Immature natural killer cell (primary cell): ENCODE measurements at places on chromosomes 11 and 22.

DNA sequence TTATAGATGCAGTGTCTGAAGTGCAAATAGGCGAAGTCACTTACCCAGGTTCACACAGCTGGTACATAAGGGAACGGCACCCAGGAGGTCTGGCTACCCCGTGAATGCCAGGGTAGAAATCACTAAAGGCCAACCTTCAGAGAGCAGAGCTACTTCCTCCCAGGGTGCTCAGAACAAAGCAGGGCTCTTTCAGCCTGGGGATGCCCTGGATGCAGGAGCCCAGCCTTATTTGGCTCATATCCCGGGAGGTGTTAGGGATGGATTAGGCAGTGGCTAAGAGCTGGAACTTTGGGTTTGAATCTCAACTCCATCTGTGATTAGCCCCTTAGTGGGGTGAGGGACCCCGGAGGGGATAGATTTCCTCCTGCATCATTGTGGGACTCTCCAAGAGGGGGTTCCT is 33.1 kb upstream of the ASPHD2 start:
- H3K36me3 ChIP-seq: no peaks in the 10 kb centered on the region
- H3K27me3 ChIP-seq: peaks cover 12% of the 10 kb centered on the region

DNA sequence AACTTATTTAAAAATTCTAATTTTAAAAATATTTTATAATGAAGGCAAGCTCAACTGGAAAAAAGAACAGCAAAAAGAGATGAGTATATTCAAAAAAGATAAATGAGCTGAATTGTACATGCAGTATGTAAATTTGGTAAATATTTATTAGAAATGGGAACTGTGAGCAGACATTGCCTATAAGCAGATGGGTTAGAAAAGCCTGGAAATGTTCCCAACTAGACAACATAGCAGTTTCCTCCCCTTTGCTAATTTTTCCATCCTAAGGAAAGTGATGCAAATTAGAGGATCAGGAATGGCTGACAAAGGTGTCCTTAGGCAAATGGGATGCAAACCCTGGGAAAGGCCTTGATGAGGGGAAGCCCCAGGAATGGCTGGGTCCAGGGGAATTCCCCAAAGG is 37.2 kb downstream of the TP53I11 start:
- no peaks in the 10 kb centered on the region for H3K4me1 ChIP-seq
- H3K27me3 ChIP-seq: peaks cover 19% of the 10 kb centered on the region
- no peak overlapping the region for H3K27ac ChIP-seq
- no peak for DNase-seq

GRCh38 chr11:118224511-118225188 is at the start of gene JAML:
TSS of gene JAML (minus strand) at chr11:118225011. CDS start at chr11:118214866, 10,145 bp downstream.
- peaks cover 27% of the 10 kb centered on the region for H3K4me1 ChIP-seq
- peaks cover 5% of the 10 kb centered on the region for H3K36me3 ChIP-seq
- DNase-seq: no peak
- peaks cover 6% of the 10 kb centered on the region for H3K27me3 ChIP-seq

GRCh38 chr22:37193629-37194191 is 5.7 kb upstream of the C1QTNF6 start:
- no peaks in the 10 kb centered on the region for H3K27me3 ChIP-seq
- peak overlapping the region; percentile 53 for H3K4me3 ChIP-seq
- H3K36me3 ChIP-seq: no peaks in the 10 kb centered on the region
- peak overlapping the region; percentile 81 for H3K27ac ChIP-seq
- DNase-seq: peak; percentile 72

DNA sequence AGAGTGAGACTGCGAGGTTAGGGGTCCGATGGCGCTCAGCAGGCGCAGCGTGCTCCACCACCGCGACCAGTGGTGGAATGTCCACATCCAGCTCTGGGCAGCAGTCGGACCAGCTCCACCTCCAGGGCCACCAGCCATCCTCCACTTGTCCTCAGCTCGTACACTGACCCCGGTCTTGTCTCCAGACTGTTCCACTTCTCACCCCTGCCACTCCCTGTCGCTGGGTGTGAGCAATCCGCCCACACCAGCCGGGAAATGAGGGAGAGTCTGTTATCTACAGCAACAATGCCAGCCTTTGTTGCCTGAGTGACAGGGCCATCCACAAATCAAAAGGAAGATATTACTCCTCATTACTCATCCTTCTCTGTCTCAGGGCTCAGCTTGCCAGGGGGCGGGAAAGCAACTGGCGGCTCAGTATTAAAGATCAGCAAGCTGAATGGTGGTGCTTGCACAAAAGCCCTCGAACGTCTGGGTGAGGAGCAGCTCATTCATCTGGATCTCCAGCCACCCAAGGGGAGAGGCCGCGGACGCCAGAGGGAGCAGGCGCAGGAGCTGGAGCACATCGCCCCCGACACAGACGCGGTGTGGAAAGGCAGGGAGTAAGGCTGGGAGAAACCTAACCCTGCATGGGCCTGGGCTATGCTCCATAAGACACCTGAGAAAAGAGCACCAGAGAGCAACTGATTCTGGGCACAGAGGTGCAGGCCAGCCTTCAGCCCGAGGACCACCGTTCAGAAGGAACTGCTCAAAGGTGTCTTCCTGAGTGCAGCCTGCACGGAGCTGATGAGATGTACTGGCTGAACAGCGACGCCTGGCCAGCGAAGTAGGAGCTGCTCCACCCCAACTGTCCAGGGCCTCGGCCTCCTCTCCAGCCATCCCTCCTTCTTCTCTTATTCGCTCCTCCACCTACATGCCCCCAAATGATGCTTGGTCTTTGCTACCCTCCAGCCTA is 21.9 kb downstream of the IGSF9B start:
- no peak overlapping the region for H3K4me3 ChIP-seq
- H3K27ac ChIP-seq: no peak overlapping the region
- H3K36me3 ChIP-seq: no peaks in the 10 kb centered on the region
- H3K27me3 ChIP-seq: no peaks in the 10 kb centered on the region
- DNase-seq: no peak

GRCh38 chr22:28142361-28142961 is 223.4 kb upstream of the PITPNB start:
- no peak for DNase-seq
- no peak overlapping the region for H3K4me3 ChIP-seq
- H3K4me1 ChIP-seq: no peaks in the 10 kb centered on the region
- H3K36me3 ChIP-seq: no peaks in the 10 kb centered on the region
- peaks cover 5% of the 10 kb centered on the region for H3K27me3 ChIP-seq

DNA sequence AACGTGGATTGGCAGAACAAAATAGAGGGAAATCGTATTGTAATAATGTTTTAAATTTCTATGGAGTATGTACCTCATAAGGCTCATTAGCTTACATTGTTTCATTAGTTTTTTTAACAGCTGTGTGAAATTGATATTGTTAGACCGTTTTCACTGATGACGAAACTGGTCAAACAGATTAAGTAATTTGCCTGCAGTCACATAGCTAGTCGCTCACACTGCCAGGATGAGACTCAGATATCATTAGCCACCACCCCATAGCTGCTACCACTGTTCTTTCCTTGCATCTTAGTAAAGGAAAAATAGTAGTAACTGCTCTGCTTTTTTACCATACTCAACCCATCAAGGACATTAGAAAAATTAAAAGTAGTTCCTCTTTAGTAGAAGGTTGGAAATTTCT is 64.0 kb downstream of the DKK3 start:
- peaks cover 64% of the 10 kb centered on the region for H3K36me3 ChIP-seq
- no peak for DNase-seq
- no peak overlapping the region for H3K4me3 ChIP-seq
- no peak overlapping the region for H3K27ac ChIP-seq
- no peaks in the 10 kb centered on the region for H3K4me1 ChIP-seq
